Ovary (tissue), 10 donors: ENCODE measurements at places on chromosomes 4 and X. TPM values are rescaled to one million over a fixed set of nuclear protein-coding genes. Genes with fewer than 3 reads are reported as not detected.
A peak's percentile ranks its signal among the peaks of the same experiment; 100 is the strongest.

- no peaks in the 10 kb centered on the region for H3K36me3 ChIP-seq
- no peak overlapping the region for H3K4me3 ChIP-seq
- DNase-seq = no peak
- H3K4me1 ChIP-seq = peaks cover 2% of the 10 kb centered on the region
- no peaks in the 10 kb centered on the region for H3K27me3 ChIP-seq
- no peak overlapping the region for H3K27ac ChIP-seq
Observed at GRCh38 chr4:52014903-52015302, 5.3 kb downstream of the LRRC66 start.

- no peaks in the 10 kb centered on the region for H3K36me3 ChIP-seq
- H3K4me1 ChIP-seq = no peaks in the 10 kb centered on the region
- H3K27me3 ChIP-seq = no peaks in the 10 kb centered on the region
- no peak for DNase-seq
- H3K27ac ChIP-seq = no peak overlapping the region
- no peak overlapping the region for H3K4me3 ChIP-seq
Observed at GRCh38 chrX:130285710-130286109, 17.0 kb upstream of the ZNF280C start.

DNA sequence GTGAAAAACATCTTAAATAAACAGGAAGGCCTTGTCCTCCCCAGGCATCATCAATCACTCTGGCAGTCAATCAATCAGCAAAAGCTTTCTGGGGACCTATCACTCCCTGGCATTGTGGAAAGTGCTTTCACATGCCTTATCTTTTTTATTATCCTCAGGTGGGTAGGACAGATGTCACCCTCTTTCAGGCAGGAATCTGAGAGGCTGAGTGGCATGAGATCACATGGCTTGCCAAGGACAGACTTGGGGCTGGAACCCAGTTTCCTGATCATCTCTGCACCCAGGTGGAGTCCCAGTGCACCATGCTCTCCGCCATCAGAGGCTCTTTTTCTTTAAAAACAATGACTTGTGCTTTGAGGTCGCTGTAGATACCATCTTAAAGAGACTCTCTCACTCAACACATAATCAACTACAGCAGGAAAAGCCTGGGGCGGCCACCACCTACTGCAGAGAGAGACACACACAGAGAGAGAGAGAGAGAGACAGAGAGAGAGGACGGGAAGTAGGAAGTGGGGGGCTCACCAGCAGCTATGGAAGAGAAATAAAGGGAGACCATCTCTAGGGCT is 282.7 kb downstream of the PTTG2 start:
- H3K36me3 ChIP-seq = no peaks in the 10 kb centered on the region
- H3K27ac ChIP-seq = no peak overlapping the region
- DNase-seq = no peak

The AIMP1 gene
- 21.5 TPM for total RNA-seq

The PRR32 gene
- total RNA-seq = not detected

DNA sequence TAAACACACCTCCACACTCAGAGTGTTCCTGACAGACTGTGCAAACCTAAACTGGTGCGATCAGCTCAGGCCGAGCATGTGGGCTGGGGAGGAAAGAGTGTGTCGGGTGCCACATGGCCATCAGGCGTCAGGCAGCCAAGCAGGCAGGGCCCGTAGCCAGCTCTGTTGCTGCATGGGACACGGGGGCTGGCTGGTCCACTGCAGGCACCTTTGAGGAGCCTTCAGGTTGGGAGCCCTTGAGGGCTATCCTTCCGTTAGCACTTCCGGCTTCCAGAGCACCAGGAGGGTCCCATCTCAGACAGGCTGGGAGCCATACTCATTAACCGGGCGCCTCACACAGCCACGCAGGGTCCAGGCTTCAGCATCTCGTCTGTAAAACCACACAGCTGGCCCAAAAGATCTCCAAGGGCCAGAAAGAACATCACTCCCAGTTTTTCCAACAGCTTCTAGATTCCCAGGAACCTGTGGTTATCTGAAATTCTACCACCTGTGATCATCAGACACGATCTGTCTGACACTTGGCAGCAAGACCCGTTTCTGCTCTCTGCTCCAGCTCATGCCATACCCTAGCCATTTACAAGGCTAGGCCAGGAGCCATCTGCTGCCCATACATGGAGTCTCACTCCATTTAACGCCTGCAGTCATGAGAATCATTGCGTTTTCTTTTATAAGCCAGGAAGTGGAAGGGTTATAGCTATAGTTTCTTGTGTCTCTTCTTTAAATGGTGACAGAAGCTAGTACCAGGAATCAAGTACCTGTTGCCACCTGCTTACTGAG is 87.5 kb downstream of the NSUN7 start:
- no peak overlapping the region for H3K27ac ChIP-seq
- H3K4me3 ChIP-seq = no peak overlapping the region
- DNase-seq = no peak
- no peaks in the 10 kb centered on the region for H3K36me3 ChIP-seq
- H3K4me1 ChIP-seq = peaks cover 4% of the 10 kb centered on the region

GRCh38 chr4:125115941-125116340 is 198.8 kb upstream of the FAT4 start:
- DNase-seq = no peak
- no peaks in the 10 kb centered on the region for H3K4me1 ChIP-seq
- no peak overlapping the region for H3K27ac ChIP-seq
- no peak overlapping the region for H3K4me3 ChIP-seq
- no peaks in the 10 kb centered on the region for H3K36me3 ChIP-seq
- H3K27me3 ChIP-seq = no peaks in the 10 kb centered on the region

The DGKK gene
- total RNA-seq = not detected

The GAGE13 gene
- total RNA-seq = not detected

The HOPX gene
- 5.4 TPM for total RNA-seq

The TCEAL6 gene
- total RNA-seq = 4.0 TPM

The PLAC8 gene
- total RNA-seq = 2.4 TPM

DNA sequence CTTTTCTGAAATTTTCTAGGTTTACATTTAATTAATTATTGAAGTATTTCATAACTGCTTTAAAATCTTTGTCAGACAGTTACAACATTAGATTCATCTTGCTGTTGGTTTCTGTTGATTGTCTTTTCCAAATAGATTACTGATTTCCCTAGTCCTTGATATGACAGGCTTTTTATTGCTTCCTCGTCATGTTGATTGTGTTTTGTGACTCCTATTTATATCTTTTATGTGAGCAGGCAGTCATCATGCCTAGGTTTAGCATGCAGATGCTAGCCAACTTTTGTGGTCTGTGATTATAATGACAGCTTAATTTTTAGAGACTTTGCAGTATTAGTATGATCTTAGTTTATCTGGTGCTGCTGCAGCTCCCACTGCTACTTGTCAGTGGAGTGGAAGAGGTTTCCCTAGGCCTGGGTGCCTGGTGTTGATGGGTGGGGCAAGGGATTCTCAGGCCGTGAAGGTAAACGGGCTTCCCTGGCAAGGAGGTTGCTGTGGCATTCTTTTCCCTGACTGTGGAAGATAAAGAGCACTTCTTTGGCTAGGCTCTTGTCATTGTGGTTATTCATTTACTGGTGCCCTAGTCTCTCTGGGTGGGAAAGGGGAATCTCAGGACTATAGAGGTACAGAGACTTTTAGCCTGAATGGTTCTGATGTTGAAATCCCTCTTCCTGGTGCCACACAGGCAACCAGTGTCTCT is 65.7 kb downstream of the SERPINA7 start:
- H3K27me3 ChIP-seq = no peaks in the 10 kb centered on the region
- no peak overlapping the region for H3K27ac ChIP-seq
- DNase-seq = no peak
- H3K36me3 ChIP-seq = no peaks in the 10 kb centered on the region
- no peaks in the 10 kb centered on the region for H3K4me1 ChIP-seq
- H3K4me3 ChIP-seq = no peak overlapping the region

GRCh38 chrX:18368402-18368801 is 13.9 kb upstream of the SCML2 start:
- no peak overlapping the region for H3K4me3 ChIP-seq
- H3K27ac ChIP-seq = no peak overlapping the region
- H3K4me1 ChIP-seq = no peaks in the 10 kb centered on the region
- DNase-seq = no peak
- no peaks in the 10 kb centered on the region for H3K36me3 ChIP-seq
- H3K27me3 ChIP-seq = no peaks in the 10 kb centered on the region

DNA sequence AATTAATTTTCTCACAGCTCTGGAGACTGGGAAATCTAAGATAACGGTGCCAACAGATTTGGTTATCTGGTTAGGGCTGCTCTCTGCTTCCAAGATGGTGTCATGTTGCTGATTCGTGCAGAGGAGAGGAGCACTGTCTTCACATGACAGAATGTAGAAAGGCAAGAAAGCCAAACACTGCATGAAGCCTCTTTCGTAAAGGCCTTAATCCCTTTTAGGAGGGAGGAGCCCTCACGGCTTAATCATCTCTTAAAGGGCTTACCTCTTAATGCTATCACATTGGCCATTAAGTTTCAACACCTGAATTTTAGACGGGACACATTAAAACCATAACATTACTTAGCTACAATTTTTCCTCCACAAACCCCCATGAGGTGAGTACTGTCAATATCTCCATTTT is 174.1 kb downstream of the COX18 start:
- H3K4me1 ChIP-seq = peaks cover 5% of the 10 kb centered on the region
- no peak overlapping the region for H3K27ac ChIP-seq
- no peak overlapping the region for H3K4me3 ChIP-seq
- H3K27me3 ChIP-seq = no peaks in the 10 kb centered on the region
- no peak for DNase-seq
- H3K36me3 ChIP-seq = no peaks in the 10 kb centered on the region

DNA sequence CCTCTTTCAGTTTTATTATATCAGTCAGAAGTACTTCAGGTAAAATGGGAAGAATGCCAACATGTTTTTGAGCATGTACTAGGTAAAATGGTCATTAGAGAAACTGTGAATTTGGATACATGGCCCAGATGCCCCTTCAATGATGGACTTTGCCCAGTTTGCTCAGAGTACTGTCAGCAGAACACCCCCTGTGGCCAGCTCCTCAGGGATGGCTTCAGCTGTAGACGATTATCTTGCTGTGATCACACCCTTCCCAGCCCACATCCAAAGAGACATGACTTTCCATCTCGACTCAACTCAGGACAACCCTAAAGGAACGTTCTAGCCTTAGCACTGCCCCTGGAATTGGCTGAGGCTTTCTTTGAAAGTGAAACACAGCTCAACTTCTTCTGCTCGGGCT is 439.1 kb downstream of the PACRGL start:
- no peaks in the 10 kb centered on the region for H3K27me3 ChIP-seq
- no peak overlapping the region for H3K4me3 ChIP-seq
- no peak for DNase-seq
- H3K36me3 ChIP-seq = no peaks in the 10 kb centered on the region
- H3K4me1 ChIP-seq = no peaks in the 10 kb centered on the region

- H3K27me3 ChIP-seq = no peaks in the 10 kb centered on the region
- no peak for DNase-seq
- H3K4me1 ChIP-seq = no peaks in the 10 kb centered on the region
Observed at GRCh38 chr4:39083164-39083563, 21.1 kb downstream of the KLHL5 start.

DNA sequence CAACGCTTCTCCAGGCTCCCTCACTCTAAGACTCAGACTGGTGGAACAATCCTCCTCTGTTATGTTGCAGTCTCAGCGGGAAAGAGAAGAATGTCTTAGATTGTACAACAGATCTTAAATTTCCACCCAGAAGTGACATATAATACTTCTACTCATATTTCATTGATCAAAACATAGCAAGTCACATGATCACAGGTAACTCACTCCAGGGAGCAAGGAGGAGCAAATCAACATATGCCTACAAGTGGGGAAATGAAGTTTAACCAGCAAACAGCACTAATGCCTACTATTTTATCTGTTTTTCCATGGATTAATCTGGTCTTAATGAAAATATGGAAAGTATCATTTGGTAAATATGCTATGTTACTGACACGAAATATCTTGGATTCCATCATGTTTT is 819.8 kb downstream of the CCSER1 start:
- no peaks in the 10 kb centered on the region for H3K4me1 ChIP-seq
- H3K36me3 ChIP-seq = no peaks in the 10 kb centered on the region
- H3K27me3 ChIP-seq = peaks cover 2% of the 10 kb centered on the region
- no peak overlapping the region for H3K4me3 ChIP-seq

- H3K4me3 ChIP-seq = no peak overlapping the region
- DNase-seq = no peak
- H3K36me3 ChIP-seq = no peaks in the 10 kb centered on the region
- no peak overlapping the region for H3K27ac ChIP-seq
- H3K27me3 ChIP-seq = no peaks in the 10 kb centered on the region
- H3K4me1 ChIP-seq = peaks cover 4% of the 10 kb centered on the region
Observed at GRCh38 chr4:114193624-114194399, 214.4 kb upstream of the ARSJ start.

DNA sequence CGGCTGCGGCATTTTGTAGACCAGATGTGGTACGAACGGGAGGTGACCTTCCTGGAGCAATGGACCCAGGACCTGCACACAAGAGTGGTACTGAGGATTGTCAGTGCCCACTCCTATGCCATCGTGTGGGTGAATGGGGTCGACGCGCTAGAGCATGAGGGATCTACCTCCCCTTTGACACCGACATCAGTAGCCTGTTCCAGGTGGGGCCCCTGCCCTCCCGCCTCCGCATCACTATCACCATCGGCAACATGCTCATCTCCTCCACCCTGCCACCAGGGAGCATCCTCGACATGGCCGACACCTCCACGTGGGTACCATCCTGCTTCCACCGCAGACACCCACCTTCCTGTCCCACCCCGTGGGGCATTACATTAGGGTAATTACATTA is 46.2 kb downstream of the SMARCA5 start:
- peak overlapping the region; percentile 52 for H3K4me3 ChIP-seq
- H3K27ac ChIP-seq = no peak overlapping the region
- no peaks in the 10 kb centered on the region for H3K27me3 ChIP-seq
- peaks cover 4% of the 10 kb centered on the region for H3K4me1 ChIP-seq
- H3K36me3 ChIP-seq = no peaks in the 10 kb centered on the region

DNA sequence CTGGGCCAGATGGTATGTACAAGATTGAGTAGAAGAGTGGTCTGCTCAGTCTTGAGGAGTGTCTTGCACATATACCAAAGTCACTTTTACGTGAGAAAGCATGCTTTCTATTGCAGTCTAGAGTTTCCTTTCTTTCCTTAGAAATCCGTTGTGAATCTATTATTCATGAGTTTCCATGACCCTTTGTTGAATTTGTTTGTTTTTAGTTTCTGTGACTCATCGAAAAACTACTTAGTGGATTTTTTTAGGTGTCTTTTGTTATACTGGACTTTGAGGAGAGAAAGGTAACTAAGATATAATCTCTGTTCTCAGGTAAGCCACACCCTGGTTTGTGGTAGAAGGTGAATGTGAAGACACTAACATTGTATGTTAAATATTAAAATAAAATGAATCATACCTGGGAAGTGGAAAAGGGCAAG is 23.0 kb downstream of the GALNT7 start:
- H3K4me1 ChIP-seq = peaks cover 1% of the 10 kb centered on the region
- no peaks in the 10 kb centered on the region for H3K27me3 ChIP-seq
- H3K27ac ChIP-seq = no peak overlapping the region
- no peaks in the 10 kb centered on the region for H3K36me3 ChIP-seq
- no peak for DNase-seq
- no peak overlapping the region for H3K4me3 ChIP-seq

DNA sequence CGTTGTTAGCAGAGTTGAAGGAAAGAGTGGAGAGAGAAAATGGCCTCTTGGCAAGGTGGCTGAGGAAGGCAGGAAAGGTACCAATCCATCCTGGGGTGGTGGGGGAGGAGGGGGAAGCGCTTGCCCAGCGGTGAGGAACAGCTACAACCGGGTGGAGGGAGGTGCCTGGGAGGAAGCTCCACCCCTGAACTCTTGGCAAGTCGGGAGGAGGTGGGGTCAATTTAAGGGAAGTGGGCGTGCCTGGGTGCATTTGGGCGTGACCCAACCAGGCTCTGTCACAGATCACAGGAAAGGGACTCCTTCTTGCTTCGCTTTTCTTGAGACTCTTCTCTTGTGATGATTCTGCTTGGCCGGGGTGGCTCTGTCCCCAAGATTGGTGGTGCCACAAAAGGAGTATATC is 41.7 kb downstream of the BCORL1 start:
- H3K27ac ChIP-seq = no peak overlapping the region
- no peaks in the 10 kb centered on the region for H3K27me3 ChIP-seq
- H3K4me1 ChIP-seq = peaks cover 1% of the 10 kb centered on the region
- no peak for DNase-seq
